ENCODE measurements at places on chromosomes 3 and 15. TPM values are rescaled to one million over a fixed set of nuclear protein-coding genes. Genes with fewer than 3 reads are reported as not detected.
A peak's percentile ranks its signal among the peaks of the same experiment; 100 is the strongest.

GRCh38 chr3:72938471-72939265 is 50.8 kb downstream of the GXYLT2 start:
- H3K27me3 ChIP-seq: peaks cover 20% of the 10 kb centered on the region
- peak; percentile 21 for DNase-seq
- H3K4me3 ChIP-seq: no peak overlapping the region
- no peak overlapping the region for H3K27ac ChIP-seq
- no peaks in the 10 kb centered on the region for H3K36me3 ChIP-seq
- no peaks in the 10 kb centered on the region for H3K4me1 ChIP-seq

GRCh38 chr15:31516874-31517273 is 190.2 kb downstream of the KLF13 start:
- H3K36me3 ChIP-seq: no peaks in the 10 kb centered on the region
- H3K27ac ChIP-seq: no peak overlapping the region
- peaks cover 5% of the 10 kb centered on the region for H3K27me3 ChIP-seq
- no peak for DNase-seq
- peaks cover 6% of the 10 kb centered on the region for H3K4me1 ChIP-seq

DNA sequence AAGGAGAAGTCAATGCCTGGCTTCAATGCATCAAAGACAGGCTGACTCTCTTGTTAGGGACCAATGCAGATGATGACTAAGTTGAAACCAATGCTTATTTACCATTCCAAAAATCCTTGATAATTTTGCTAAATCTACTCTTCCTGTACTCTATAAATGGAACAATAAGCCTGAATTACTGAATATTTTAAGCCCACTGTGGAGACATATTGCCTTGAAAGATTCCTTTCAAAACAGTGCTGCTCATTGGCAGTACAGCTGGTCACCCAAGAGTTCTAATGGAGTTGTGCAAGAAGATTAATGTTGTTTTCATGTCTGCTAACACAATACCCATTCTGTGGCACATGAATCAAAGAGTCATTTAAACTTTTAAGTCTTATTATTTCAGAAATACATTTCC is 181.0 kb upstream of the CBLB start:
- no peak overlapping the region for H3K27ac ChIP-seq
- H3K4me3 ChIP-seq: no peak overlapping the region
- DNase-seq: no peak
- peaks cover 2% of the 10 kb centered on the region for H3K36me3 ChIP-seq

Gene EIF4E3
- total RNA-seq: 76.9 TPM

DNA sequence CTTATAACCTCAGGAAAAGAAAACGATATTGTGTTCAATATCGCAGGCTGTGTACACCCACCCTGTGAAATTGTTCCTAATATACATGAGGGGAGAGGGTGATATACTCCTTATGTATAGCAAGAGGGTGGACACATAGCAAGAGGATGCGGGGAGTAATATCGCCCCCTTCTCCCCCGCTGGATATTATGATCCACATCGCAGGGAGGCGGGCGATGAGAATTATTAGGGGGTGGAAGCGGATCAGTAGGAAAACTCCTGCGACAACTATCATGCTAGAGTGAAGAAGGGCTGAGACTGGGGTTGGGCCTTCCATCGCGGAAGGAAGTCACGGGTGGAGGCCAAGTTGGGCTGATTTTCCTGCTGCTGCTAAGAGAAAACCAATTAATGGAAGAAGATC is 24.9 kb upstream of the BMF start:
- no peaks in the 10 kb centered on the region for H3K36me3 ChIP-seq
- no peak overlapping the region for H3K27ac ChIP-seq
- H3K4me1 ChIP-seq: no peaks in the 10 kb centered on the region
- no peak for DNase-seq

- peaks cover 19% of the 10 kb centered on the region for H3K4me1 ChIP-seq
- no peak overlapping the region for H3K27ac ChIP-seq
- no peaks in the 10 kb centered on the region for H3K27me3 ChIP-seq
- no peak for DNase-seq
- peaks cover 7% of the 10 kb centered on the region for H3K36me3 ChIP-seq
Measured at GRCh38 chr3:73055583-73055982, 5.9 kb upstream of the EBLN2 start.

DNA sequence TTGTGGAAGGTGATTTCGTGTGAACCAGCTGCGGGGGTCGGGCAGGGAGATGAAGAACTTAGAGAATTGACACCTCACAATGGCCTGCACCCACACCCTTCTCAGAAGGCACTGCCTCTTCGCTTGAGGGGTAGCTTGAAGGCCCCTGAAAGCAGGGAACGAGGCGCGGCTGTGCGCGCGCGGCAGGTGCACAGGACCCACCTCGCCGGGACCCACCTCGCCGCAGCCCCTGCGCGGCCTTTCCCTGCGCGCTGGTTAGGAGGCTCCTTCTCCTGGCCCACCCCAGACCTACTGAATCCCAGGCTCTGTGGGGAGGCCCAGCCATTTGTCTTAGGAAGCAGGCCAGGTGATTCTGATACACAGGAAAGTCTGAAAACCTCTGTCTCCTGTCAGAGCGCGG is 46.2 kb upstream of the ATP10A start:
- no peak overlapping the region for H3K27ac ChIP-seq
- H3K36me3 ChIP-seq: no peaks in the 10 kb centered on the region

DNA sequence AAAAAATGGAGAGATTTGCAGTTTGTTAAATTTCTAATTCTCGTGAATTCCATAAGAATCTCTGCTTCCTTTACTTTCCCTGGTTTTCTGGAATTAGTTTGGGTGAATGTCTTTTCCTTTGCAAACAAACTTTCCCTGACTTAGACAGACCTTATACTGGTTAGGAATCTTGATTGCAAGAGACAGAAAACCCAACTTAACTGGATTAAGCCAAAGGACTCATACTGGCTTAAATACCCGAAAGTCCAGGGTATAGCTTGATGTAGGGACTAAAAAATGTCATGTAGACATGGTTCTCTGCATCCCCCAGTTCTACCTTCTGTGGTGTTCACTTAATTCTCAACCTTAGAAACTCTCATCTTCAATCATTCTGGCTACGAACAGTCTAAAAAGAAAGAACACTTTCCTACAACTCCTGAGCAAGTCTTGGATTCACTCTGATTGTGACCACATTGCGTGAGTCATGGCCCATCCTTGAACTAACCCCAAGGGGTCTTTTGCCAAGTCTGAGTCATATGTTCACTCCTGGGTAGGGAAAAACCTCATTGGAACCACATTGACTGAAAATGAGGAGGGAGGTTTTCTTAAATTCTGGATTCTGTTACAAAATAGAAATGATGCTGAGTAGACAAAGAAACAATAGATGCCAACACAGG is 136.0 kb upstream of the DAZL start:
- H3K27ac ChIP-seq: no peak overlapping the region
- no peak for DNase-seq
- no peaks in the 10 kb centered on the region for H3K4me1 ChIP-seq
- H3K36me3 ChIP-seq: no peaks in the 10 kb centered on the region
- peaks cover 3% of the 10 kb centered on the region for H3K27me3 ChIP-seq

DNA sequence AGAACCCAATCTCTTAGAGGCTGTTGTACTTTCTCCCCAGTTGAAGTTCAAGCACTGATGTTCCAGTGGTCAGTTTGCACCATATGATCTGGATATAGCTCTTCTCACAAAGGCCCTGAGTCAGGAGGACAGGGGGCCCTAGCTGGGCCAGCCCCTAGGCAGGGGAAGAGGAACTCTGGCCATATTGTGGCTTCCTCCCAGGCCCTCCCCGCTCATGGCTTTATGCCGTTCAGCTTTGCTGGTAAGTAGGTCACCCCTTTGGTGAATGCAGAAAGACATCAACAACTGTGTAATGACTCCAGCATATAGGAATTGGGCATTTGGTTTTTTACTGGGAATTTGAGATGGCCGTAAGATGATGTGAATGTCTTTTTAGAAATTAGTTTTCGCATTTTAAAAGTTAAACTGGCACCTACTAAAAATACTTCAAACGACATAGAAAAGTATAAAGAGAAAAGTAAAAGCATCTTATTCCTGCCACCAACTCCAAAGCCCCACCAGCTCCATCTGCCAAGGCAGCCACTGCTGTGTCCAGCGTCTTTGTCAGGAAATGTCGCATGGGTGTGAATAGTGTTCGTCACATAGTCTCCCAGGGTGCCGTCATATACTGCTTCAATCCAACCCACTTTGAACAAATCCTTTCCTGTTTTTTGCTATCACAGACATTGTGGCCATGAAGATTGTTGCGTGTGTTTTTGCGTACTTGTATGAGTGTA is 25.3 kb downstream of the CCR9 start:
- H3K4me3 ChIP-seq: no peak overlapping the region
- peaks cover 50% of the 10 kb centered on the region for H3K27me3 ChIP-seq
- no peak for DNase-seq
- peaks cover 59% of the 10 kb centered on the region for H3K4me1 ChIP-seq
- H3K27ac ChIP-seq: no peak overlapping the region

Gene UQCC5
- 10.7 TPM for total RNA-seq

DNA sequence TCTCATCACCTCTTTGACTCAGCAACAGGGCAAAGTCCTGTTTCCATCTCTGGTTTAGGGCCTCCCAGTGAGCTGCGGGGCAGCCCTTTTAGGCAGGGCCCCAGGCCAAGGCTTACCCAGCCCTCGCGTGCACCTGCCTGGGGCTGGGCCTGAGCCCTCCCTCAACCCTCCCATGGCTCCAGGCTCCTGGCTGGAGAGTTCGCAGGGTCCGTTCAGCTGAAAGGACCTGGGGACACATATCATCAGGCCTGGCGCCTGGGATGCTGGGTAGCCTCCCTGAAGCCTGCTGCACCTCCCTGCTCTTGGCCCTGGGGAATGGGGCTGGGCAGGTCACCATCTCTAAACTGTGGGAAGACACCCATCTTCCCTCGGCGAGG is 29.7 kb downstream of the HDAC11 start:
- H3K4me1 ChIP-seq: no peaks in the 10 kb centered on the region
- no peak overlapping the region for H3K4me3 ChIP-seq
- no peak overlapping the region for H3K27ac ChIP-seq
- DNase-seq: no peak

- H3K4me1 ChIP-seq: peaks cover 41% of the 10 kb centered on the region
- DNase-seq: no peak
- no peaks in the 10 kb centered on the region for H3K27me3 ChIP-seq
Measured at GRCh38 chr3:129313415-129313664, 34.7 kb downstream of the HMCES start.
